ENCODE measurements at places on chromosomes 6 and 20.

- no peak for DNase-seq
Observed at GRCh38 chr6:109059571-109060021, 35.0 kb downstream of the SESN1 start.

DNA sequence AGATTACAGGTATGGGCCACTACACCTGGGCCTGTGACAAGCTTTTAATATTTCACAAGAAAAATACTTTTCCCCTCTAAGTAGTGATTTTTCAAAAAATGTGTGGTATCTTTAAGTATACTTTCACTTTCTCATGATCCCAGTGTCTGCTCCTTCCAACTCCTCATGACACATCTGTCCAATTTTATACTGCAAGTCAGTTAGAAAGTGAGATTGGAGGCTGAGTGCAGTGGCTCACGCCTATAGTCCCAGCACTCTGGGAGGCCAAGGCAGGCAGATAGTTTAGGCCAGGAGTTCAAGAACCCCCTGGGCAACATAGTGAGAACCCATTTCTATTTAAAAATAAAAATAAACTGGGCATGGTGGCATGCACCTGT lies 20.2 kb downstream of the PIM1 start:
- no peak for DNase-seq

DNA sequence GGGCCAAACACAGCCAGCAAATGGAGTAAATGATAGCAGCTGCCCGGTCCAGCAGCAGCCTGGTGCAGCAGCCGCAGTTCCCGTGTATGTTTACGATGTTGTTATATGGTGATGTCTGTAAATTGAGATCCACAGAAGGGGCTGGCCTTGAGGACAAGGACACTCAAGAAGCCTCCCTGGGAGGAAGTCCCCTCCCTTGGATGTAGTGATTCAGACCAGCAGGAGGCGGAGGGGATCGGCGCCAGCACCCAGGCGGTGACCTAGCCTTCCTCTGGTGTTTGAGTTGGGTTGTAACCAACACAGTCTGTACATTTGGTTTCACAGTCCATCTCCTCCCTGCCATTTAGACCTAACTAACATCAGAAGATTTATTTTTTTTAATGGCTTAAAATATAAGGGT lies 187.8 kb downstream of the SYNDIG1 start:
- DNase-seq: no peak

GRCh38 chr6:116773886-116774285 lies 8.4 kb upstream of the FAM162B start:
- no peak for DNase-seq

DNA sequence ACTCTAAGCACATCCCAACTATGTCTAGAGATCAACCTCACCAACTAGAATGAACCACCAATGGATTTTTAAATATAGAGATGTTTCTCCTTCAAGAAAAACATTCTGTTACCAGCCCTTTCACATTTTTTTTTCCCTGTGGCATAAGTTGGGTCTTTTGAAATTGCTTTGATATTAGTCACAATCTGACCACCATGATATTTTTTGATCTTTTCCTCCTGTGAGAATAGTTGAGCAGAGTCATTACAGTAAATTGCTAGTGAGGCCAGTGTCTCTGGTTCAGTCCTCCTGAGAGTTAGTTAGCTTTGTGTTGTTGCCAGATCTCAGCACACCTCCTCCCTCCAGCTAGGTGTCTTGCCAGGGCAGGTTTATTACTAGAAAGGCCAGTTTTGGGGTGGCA lies 79.7 kb upstream of the MYLIP start:
- DNase-seq: no peak

Measured in activated effector memory CD4-positive, alpha-beta T cell treated with Interleukin-2 at 50 U/mL for 16 hours (primary cell).